ENCODE measurements at places on chromosomes 3 and 15. TPM values are rescaled to one million over a fixed set of nuclear protein-coding genes. Genes with fewer than 3 reads are reported as not detected.
A peak's percentile ranks its signal among the peaks of the same experiment; 100 is the strongest.

DNA sequence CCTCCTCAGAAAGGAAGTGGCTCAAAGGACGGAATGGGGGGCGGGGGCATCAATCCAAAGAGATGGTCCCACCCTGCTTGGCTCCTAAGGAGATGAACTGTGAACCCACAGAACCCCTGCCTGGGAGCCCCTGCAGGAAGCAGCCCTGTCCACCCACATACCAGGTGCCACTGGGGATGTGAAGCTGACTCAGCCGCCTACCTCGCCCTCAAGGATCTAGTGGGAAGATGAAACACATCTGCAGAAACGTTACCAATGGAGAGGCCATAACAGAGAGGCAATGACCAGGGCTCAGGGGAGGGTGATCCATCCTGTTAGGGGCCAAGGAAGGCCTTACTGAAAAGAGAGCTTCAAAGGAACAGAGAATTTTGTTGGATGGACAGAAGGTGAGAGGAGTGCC, 35.1 kb downstream of the EAF1 start:
- H3K4me3 ChIP-seq = no peak overlapping the region
- no peaks in the 10 kb centered on the region for H3K27me3 ChIP-seq
- H3K27ac ChIP-seq = no peak overlapping the region
- no peaks in the 10 kb centered on the region for H3K36me3 ChIP-seq
- DNase-seq = no peak

GRCh38 chr3:134675726-134676256, 25.0 kb upstream of the KY start:
- H3K36me3 ChIP-seq = no peaks in the 10 kb centered on the region
- no peaks in the 10 kb centered on the region for H3K27me3 ChIP-seq
- H3K27ac ChIP-seq = no peak overlapping the region

- no peaks in the 10 kb centered on the region for H3K36me3 ChIP-seq
- no peak overlapping the region for H3K27ac ChIP-seq
- H3K4me1 ChIP-seq = no peaks in the 10 kb centered on the region
- H3K4me3 ChIP-seq = no peak overlapping the region
- DNase-seq = no peak
- H3K27me3 ChIP-seq = no peaks in the 10 kb centered on the region
These were observed 42.0 kb downstream of the SST start for GRCh38 chr3:187628169-187628568.

GRCh38 chr3:58214484-58215316, 3.9 kb upstream of the DNASE1L3 start:
- peaks cover 9% of the 10 kb centered on the region for H3K4me1 ChIP-seq
- H3K36me3 ChIP-seq = no peaks in the 10 kb centered on the region
- DNase-seq = no peak
- no peak overlapping the region for H3K27ac ChIP-seq
- no peaks in the 10 kb centered on the region for H3K27me3 ChIP-seq

GRCh38 chr3:158845765-158846350, 44.0 kb downstream of the MFSD1 start:
- no peaks in the 10 kb centered on the region for H3K27me3 ChIP-seq
- no peaks in the 10 kb centered on the region for H3K36me3 ChIP-seq
- peak; percentile 42 for DNase-seq
- no peaks in the 10 kb centered on the region for H3K4me1 ChIP-seq
- H3K27ac ChIP-seq = no peak overlapping the region
- no peak overlapping the region for H3K4me3 ChIP-seq

DNA sequence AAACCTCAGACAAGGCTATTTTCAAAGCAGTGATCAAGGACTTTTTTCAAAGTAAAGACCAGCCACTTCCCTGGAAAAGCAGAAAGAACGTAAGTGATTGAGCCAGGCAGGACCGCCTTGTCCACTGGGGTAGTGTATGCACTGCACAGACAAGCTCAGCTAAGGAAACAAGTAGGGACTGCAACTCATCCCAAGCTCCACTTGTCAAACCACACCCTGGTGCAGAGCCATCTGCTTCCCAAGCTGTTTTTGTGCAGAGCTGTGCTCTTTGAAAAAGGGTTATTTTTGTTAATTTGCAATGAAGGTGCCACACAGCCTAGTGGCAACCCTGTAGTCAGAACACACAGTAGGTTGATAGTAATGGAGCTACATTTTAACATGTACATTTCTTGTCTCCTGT, 193.3 kb downstream of the ADAMTS9 start:
- H3K27ac ChIP-seq = no peak overlapping the region
- no peak overlapping the region for H3K4me3 ChIP-seq
- DNase-seq = no peak
- no peaks in the 10 kb centered on the region for H3K36me3 ChIP-seq

GRCh38 chr3:181941250-181941649, 229.5 kb downstream of the SOX2 start:
- no peak overlapping the region for H3K27ac ChIP-seq
- H3K4me1 ChIP-seq = no peaks in the 10 kb centered on the region
- no peaks in the 10 kb centered on the region for H3K27me3 ChIP-seq
- no peak overlapping the region for H3K4me3 ChIP-seq

GRCh38 chr3:53199834-53200233, 38.8 kb downstream of the PRKCD start:
- peaks cover 5% of the 10 kb centered on the region for H3K4me1 ChIP-seq
- H3K27me3 ChIP-seq = no peaks in the 10 kb centered on the region
- no peak overlapping the region for H3K4me3 ChIP-seq
- H3K27ac ChIP-seq = no peak overlapping the region
- DNase-seq = no peak

DNA sequence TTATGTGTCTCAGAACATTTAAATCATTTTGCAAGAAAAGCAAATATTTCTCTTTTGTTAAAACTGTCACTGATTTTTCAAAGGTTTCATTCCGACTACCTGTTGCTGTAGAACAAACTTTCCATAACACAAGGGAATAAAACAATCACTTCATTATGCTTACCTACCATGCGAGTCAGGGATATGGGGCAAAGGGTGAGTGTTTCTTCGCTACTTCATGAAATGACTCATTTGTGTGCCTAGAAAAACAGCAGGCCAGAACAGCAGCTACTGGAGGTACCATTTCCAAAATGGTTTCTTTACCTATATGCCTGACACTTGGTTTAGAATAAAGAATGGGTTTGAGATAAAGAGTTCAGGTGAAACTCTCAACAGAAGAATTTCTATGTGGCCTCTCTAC, 712.5 kb downstream of the PLOD2 start:
- H3K36me3 ChIP-seq = no peaks in the 10 kb centered on the region
- no peaks in the 10 kb centered on the region for H3K4me1 ChIP-seq
- H3K27me3 ChIP-seq = no peaks in the 10 kb centered on the region
- no peak for DNase-seq
- no peak overlapping the region for H3K4me3 ChIP-seq
- H3K27ac ChIP-seq = no peak overlapping the region

DNA sequence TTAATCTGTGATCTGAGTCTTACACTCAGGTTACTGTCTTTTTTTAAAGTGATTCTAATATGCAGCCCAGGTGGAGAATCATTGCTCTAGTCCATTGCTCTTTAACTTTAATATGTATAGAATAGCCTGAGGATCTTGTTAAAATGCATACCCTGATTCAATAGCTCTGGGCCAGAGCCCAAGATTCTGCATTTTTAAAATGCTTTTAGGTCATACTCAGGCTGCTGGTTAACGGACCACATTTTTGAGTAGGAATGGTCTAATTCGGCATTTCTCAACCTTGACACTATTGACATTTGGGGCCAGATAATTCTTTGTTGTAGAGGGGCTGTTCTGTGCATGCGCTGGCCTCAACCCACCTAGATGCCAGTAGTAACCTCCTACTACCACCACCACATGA, 20.9 kb upstream of the FSTL1 start:
- no peaks in the 10 kb centered on the region for H3K4me1 ChIP-seq
- no peak overlapping the region for H3K4me3 ChIP-seq
- no peak for DNase-seq
- H3K27me3 ChIP-seq = no peaks in the 10 kb centered on the region

- no peaks in the 10 kb centered on the region for H3K36me3 ChIP-seq
- DNase-seq = no peak
- H3K27ac ChIP-seq = no peak overlapping the region
- H3K27me3 ChIP-seq = no peaks in the 10 kb centered on the region
- no peaks in the 10 kb centered on the region for H3K4me1 ChIP-seq
These were observed 76.7 kb downstream of the FEM1B start for GRCh38 chr15:68354268-68354667.

DNA sequence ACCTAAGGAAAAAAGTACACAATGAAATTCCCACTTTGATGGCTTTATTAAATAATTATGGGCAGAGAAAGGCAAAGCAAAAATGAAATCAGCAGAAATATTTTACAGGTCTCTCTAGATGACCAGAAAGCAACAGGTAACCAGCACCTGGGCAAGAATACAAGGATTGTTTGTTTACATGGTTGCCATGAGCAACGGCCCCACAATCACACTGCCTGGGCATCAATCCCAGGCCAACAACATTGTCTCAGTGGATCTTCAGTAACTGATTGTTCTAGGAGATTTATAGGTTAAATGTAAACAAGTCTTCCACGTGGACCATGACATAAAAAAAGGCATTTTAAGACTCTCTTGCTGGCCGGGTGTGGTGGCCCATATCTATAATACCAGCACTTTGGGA, 82.6 kb downstream of the PDZRN3 start:
- H3K4me3 ChIP-seq = no peak overlapping the region
- no peaks in the 10 kb centered on the region for H3K36me3 ChIP-seq
- peak; percentile 79 for DNase-seq
- H3K27ac ChIP-seq = peak overlapping the region; percentile 21

- H3K27ac ChIP-seq = no peak overlapping the region
- no peak for DNase-seq
- no peaks in the 10 kb centered on the region for H3K36me3 ChIP-seq
- no peaks in the 10 kb centered on the region for H3K27me3 ChIP-seq
These were observed 437.8 kb downstream of the RBMS3 start for GRCh38 chr3:29718661-29719065.

- H3K27ac ChIP-seq = no peak overlapping the region
- H3K36me3 ChIP-seq = no peaks in the 10 kb centered on the region
- no peaks in the 10 kb centered on the region for H3K4me1 ChIP-seq
- H3K4me3 ChIP-seq = no peak overlapping the region
These were observed 100.7 kb downstream of the TIGIT start for GRCh38 chr3:114394551-114394950.

GRCh38 chr3:102526865-102527264, 92.0 kb downstream of the ZPLD1 start:
- no peaks in the 10 kb centered on the region for H3K36me3 ChIP-seq
- no peak overlapping the region for H3K4me3 ChIP-seq
- H3K4me1 ChIP-seq = no peaks in the 10 kb centered on the region
- DNase-seq = no peak
- no peaks in the 10 kb centered on the region for H3K27me3 ChIP-seq
- no peak overlapping the region for H3K27ac ChIP-seq

- peak; percentile 39 for DNase-seq
- no peak overlapping the region for H3K4me3 ChIP-seq
- no peaks in the 10 kb centered on the region for H3K36me3 ChIP-seq
- H3K27me3 ChIP-seq = no peaks in the 10 kb centered on the region
- no peaks in the 10 kb centered on the region for H3K4me1 ChIP-seq
- H3K27ac ChIP-seq = peak overlapping the region; percentile 15
These were observed 63.9 kb downstream of the IQSEC1 start for GRCh38 chr3:13009132-13009945.

DNA sequence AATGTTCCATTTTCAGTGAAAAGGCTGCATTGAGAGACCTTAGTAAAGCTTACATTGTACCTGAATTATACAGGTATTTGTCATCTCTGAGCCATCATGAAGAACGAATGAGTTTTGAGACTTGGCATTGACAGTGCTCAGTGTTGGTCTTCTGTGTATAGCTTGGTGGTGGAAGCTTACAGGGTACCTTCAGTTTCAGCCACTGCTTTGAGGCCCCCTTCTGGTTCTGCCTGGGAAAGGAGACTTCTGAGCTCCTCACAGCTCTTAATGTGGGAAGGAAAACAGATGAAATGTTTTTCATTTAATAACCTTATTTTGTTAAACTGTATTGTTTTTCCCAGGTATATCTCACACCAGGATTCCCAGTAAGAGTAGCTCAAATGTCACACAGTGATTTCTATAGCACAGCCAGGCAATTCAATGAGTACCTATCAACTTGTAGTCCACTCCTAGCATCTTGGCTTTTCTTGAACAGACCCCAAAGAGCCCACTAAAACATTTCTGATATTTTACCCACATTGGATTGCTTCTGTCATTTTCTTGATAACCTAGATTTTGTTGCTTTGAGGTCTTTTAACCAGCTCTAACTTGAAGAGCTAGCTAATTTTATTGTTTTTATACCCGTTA, 5.6 kb downstream of the SERPINI1 start:
- peaks cover 9% of the 10 kb centered on the region for H3K4me1 ChIP-seq
- no peak overlapping the region for H3K4me3 ChIP-seq
- no peak overlapping the region for H3K27ac ChIP-seq
- no peaks in the 10 kb centered on the region for H3K27me3 ChIP-seq

DNA sequence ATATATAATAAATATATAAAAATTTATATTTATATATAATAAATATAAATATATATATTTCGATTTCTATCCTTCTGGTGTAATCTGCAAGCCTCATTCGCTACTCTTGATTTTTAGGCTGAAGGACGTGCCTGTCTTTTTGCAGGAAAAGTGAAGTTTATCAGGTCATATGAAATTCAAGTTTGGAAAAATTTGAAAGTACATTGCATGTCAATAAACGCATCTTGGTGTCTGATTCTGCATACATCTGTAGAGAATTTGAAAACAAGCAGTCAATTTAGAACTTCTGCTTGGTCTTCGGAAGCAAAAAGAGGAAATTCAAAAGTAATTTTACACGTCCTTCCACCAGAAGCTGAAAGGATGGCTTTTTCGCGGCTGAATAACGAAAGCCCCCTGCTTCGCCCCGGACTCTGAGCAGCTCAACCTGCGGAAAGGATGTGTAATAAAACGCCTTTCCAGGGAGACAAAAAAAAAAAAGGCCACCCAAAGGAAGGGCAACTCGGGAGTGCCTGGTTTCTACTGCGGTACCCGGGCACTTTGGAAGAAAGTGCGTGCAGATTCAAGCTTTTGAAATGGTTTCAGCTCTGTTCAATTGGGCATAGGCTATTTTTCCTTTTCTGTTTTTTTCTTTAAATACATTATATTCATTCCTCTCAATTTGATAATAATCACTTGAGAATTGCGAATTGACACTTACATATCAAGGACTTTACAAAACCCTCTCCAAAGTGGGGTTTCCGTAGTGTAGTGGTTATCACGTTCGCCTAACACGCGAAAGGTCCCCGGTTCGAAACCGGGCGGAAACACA, 1.5 kb upstream of the MYNN start:
- H3K4me3 ChIP-seq = peak overlapping the region; percentile 62
- H3K27ac ChIP-seq = no peak overlapping the region
- no peaks in the 10 kb centered on the region for H3K27me3 ChIP-seq
- peaks cover 26% of the 10 kb centered on the region for H3K4me1 ChIP-seq
- H3K36me3 ChIP-seq = no peaks in the 10 kb centered on the region

The CATSPER2 gene
- total RNA-seq = 16.2 TPM

The BBX gene
- total RNA-seq = 28.8 TPM

The ZMAT3 gene
- 9.3 TPM for total RNA-seq

The MUSTN1 gene
- 3.9 TPM for total RNA-seq

The NRG4 gene
- total RNA-seq = 20.5 TPM

Measured in body of pancreas (tissue), 4 donors.